ENCODE measurements at places on chromosomes 2 and 18. TPM values are rescaled to one million over a fixed set of nuclear protein-coding genes. Genes with fewer than 3 reads are reported as not detected.
A peak's percentile ranks its signal among the peaks of the same experiment; 100 is the strongest.

DNA sequence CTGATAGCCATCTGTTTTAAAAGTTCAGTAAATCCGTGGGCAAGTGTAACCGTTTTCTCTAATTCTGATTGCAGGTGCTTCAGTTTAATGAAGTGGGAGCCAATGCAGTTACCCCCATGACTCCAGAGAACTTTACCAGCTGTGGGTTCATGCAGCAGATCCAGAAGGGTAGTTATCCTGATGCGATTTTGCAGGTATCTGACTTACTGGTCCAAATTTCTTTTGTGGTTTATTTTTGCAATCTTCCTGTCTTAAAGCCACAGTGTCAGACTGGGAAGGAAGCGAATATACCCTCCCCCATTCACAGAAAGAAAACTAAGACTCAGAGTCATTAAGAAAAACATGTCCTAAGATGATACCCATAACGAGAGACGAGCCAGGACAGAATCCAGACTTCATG, 7.7 kb downstream of the SERPINB2 start:
- no peak for DNase-seq

DNA sequence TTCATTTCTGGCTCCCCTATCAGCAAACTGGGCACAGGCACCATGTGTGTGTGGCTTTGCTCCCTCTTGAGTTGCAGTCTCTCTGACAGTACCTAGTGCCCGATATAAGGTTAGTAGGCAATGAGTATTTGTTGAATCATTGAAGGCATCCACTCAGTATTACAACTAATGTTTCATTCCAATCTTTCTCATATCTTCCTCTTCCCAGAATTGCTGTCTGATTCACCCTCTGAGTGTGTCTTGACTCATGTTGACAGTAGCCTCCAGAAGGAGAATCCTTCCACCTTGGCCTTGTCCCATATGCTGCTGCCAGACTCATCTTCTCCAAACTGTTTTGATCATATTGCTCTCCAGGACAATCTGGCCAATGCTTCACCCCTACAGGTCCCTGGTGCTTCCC, 202.5 kb downstream of the LRRTM1 start:
- no peak for DNase-seq

GRCh38 chr2:241809383-241810306, 652 bp downstream of the NEU4 start:
- DNase-seq: no peak

DNA sequence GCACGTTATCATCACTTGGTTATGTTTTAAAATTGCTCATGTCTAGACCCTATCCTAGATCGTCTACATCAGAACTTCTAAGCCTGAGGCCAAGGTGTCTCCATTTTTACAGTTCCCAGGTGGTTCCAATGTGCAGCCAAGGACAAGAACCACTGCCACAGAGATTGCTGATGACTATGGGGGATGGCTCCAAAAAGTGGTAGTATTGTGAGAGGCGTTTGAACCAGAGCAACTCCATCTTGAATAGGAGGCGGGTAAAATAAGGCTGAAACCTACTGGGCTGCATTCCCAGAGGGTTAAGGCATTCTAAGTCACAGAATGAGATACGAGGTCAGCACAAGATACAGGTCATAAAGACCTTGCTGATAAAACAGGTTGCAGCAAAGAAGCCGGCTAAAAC, 212.6 kb upstream of the FBXO11 start:
- no peak for DNase-seq

DNA sequence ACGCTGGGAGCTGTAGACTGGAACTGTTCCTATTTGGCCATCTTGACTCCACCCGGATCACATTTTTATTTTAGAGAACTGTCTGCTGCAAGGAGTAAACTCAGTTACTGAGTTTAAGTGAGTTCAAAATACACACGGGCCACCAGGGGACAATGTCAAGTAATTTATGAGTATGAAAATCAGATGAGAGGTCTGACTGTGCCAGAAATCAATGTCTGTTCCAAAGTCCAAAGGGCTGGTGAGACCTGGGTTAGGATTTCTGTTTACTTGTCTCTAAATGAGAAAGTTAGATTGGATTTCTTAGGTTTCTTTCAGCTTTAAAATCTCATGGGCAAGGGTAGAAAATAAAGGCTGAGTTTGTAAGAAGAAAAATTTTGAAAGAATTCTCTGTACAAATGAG, 465.8 kb upstream of the MEIS1 start:
- DNase-seq: no peak

- DNase-seq: no peak
These were observed 125.7 kb downstream of the PDE1A start for GRCh38 chr2:182301093-182301492.

DNA sequence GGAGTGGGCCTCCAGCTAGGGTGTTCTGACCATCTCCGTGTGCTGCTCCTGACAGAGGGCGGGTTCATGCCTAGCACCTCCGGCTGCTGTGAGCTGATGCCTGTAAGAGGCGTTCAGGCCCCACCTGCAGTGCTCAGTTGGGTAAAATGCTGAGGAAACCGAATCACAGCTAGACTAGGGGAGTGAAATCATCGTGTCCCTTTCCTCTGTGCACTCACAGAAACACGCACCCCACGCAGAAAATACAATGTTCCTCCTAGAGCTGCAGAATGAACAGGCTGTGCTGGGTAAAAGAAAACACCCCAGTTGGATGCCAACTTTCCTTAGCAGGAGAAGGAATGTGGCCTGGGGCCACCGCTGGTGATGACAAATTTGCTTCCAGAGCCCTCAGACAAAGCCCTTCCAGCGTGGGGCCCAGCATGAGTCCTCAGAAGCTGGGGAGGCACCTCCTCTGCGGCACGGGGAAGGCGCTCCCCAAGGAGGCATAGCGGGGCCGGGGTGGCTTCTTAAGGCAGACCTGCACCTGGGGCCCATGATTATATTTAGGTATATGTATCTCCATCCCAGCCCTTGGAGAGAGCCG, 16.3 kb upstream of the ARHGEF4 start:
- DNase-seq: no peak

DNA sequence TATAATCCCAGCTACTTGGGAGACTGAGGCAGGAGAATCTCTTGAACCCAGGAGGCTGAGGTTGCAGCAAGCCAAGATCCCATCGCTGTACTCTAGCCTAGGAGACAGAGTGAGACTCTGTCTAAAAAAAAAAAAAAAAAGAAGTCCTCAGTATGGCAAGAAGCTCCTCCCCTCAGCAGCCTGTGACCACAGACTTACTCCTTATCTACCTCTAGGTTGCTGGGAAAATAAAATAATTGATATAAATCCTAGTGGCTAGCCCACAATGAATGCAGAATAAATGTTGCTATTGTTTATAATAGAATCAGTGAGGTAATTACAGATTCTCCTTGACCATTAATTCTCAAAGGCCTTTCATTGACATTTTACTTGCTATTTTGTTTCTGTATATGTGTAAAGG, 70.6 kb downstream of the IRS1 start:
- DNase-seq: no peak

- DNase-seq: peak; percentile 57
These were observed 104.2 kb downstream of the SH3BP4 start for GRCh38 chr2:235055891-235056516.

DNA sequence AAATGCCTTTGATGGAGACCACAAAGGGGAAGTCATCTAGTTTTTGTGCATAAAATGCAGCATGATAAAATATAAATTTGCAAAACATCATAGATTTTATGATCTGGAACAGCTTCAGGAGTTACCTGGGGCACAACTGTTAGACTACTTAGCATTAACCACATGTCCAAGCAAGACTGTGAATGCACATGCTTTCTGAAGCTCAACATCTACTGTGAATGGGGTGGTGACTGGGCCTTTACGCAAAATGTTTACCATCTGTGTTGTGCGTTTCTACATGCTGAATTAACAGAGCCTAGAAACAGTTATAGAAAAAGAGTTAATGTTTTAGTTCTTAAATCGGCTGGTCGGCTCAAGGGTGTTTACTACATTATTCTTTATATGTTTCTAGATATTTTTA, 45.5 kb downstream of the KCTD1 start:
- no peak for DNase-seq

GRCh38 chr2:201952187-201952586, 81.5 kb upstream of the FZD7 start:
- no peak for DNase-seq

DNA sequence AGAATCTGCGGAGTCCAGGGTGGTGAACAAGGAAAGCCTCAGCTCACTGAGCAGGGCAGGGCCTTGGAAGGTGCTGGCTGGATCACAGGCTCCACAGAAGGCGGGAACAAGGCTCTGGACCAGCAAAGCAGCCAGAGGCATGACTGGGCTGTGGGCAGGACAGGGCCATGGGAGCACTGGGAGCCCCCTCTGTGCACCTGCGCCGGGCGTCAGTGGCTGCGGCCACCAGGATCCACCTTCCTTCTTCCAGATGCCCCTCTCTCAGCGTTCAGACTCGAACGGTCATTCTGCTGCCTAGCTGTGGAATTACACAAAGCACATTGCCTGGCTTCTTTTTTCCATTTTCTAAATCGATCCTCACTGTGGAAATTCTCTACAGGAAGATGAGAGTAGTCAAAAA, 621.2 kb downstream of the GALR1 start:
- no peak for DNase-seq

- DNase-seq: no peak
These were observed 46.3 kb downstream of the PLEKHB2 start for GRCh38 chr2:131151398-131151797.

DNA sequence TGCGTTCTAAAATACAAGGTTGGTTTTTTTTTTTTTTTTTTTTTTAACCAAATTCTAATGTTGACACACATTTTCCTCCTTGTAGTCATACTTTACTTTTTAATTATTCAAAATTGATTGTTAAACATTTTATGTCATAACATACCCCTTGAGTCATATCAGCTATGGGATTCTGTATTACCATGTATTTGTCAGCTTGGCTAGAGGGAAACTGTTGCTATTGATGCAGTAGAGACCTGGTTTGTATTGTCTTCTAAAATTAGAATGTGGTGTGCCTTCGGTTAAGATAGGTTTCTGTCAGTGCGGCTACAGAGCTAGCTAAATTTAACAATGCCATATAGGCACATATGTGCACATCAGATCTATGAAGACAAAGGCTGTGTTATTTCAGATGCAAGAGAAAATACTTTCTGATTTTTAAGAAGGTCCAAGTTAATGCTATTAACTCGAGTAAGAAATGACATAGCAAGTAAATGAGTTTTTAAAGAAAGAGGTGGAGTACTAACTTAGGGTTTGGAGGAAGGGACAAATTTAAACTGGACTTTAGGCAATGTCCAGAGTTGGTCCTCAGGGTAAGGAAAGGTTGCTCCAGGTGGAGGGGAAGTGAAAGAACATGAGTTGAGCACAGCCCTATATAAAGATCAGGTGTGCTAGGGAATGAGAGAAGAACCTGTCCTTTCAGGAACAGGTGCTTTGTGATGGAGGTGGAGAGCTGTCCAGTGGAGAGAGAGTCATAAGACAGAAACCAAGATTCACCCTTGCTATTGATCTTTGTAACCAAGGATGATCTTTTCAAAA, 152.3 kb downstream of the PRPF40A start:
- no peak for DNase-seq

DNA sequence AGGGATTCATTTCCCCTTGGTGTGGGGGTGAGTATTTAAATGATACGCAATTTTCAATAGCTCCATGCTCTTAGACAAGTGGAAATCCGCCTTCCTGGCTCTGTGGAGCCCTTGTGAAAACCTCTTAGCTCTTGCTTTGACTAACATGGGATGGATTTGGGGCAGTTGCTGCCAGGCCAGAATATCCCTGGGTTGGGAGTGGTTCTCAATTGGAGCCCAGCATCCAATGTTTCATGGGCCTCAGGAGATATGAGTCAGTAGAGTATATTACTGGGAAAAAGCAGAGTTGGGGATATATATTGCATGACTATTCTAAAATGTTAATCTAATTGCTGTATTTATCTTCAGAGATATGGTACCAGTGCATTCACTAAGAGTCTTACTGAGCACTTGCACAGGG, 104.4 kb upstream of the IL1R2 start:
- no peak for DNase-seq

- no peak for DNase-seq
These were observed 61.8 kb downstream of the CDH2 start for GRCh38 chr18:28115149-28115550.

- DNase-seq: no peak
These were observed 28.0 kb upstream of the SETBP1 start for GRCh38 chr18:44652722-44653121.

DNA sequence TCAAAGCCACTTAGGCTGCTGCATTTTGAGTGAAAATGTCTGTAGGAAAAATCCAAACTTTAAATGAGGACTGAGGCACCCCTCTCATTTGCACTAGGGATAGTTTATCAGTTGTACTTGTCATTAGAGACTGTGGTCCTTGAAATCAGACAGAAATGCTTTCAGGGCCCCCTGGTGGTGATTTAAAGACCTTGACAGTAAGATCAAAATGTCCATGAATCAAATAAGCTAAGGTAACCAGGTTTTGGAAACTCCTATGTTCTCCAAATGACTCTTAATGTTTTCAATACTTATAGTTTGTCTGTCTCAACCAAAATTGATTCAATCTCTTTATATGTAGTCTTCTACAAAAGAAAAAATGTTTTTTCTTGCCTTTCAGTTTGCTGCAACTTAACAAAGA, 28.8 kb upstream of the DDX18 start:
- peak; percentile 37 for DNase-seq

DNA sequence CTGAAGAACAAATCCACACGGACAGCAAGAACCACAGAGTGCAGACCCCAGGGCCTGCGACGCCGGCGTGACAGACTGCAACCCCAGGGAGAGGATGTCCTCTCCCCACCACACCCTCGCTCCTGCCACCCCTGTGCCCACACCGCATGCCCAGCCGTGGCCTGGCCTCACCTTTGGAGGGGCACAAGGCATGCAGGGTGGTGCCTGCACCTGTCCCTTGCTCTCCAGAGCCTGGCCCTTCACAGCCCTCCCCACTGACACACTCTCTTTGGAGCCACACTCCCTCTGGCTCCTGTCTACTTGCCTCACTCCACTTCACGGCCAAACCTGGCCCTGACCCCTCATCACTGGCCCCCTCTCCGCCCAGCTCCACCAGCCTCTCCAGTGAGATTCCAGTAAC, 9.3 kb downstream of the THAP4 start:
- no peak for DNase-seq

- no peak for DNase-seq
These were observed 14.8 kb downstream of the WDFY1 start for GRCh38 chr2:223930103-223930976.

GRCh38 chr18:59945544-59945943, 45.7 kb downstream of the PMAIP1 start:
- no peak for DNase-seq

- peak; percentile 19 for DNase-seq
These were observed at the start of gene POU3F3 for GRCh38 chr2:104853534-104854497. POU3F3 (plus strand) TSS chr2:104854115; CDS start chr2:104855511, 1,396 bp downstream.

GRCh38 chr2:69893684-69894551, at the start of gene SNRNP27:
SNRNP27 (plus strand) TSS chr2:69893956; CDS start chr2:69893985, 29 bp downstream.
- peak; percentile 72 for DNase-seq

GRCh38 chr18:11081009-11081532, 68.3 kb downstream of the PIEZO2 start:
- no peak for DNase-seq

The ALS2 gene
- total RNA-seq: 17.7 TPM

The NDC80 gene
- total RNA-seq: 6.8 TPM

The HAAO gene
- total RNA-seq: not detected

The TUBA4B gene
- not detected for total RNA-seq

The ERMN gene
- not detected for total RNA-seq

The VIL1 gene
- total RNA-seq: not detected

The PID1 gene
- 0.25 TPM for total RNA-seq

The USP37 gene
- total RNA-seq: 8.3 TPM

The PXDN gene
- total RNA-seq: 195 TPM

The LCT gene
- total RNA-seq: not detected

The POTEC gene
- not detected for total RNA-seq

The ALPG gene
- total RNA-seq: not detected

The MAPK4 gene
- total RNA-seq: not detected

The DCC gene
- total RNA-seq: not detected

The SDC1 gene
- total RNA-seq: 2.6 TPM

The DNAH6 gene
- under 0.01 TPM for total RNA-seq
